ENCODE measurements at places on chromosomes 1 and 21.

- DNase-seq: no peak
These were observed 35.6 kb downstream of the MRPL39 start for GRCh38 chr21:25571726-25572121.

DNA sequence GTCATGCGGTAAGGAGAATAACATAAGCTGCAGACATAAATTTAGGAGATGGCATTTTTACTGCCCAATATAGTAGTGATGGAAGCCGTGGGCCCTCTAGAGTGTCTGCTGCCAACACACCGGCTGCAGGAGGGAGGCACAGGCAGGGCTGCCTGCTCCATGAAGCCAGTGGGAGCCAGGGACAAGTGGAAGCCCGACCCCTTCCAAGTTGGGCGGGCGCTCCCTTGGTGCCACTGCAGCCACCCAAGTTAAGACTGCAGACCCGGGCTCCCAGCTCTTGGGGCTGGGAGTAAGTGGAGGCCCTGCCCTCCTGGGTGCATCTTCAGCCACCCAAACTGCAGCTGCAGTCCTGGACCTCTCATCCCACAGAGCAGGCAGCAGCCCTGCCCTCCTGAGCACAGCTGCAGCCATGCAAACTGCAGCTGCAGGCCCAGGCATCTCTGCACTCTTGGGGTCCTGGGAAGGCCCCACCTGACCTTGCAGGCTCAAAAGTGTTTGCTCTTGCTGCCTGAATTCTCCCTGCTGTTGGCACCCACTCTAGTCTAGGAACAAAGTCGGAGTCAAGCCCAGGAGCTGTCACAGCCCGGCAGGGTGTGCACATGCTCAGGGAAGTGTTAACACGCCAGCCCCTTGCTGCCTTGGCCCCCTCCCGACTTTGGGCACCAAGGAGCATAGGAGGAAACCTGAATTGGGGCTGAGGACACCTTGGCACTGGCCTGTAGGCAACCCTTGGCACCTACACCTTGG lies 437.2 kb upstream of the PRMT6 start:
- DNase-seq: no peak

DNA sequence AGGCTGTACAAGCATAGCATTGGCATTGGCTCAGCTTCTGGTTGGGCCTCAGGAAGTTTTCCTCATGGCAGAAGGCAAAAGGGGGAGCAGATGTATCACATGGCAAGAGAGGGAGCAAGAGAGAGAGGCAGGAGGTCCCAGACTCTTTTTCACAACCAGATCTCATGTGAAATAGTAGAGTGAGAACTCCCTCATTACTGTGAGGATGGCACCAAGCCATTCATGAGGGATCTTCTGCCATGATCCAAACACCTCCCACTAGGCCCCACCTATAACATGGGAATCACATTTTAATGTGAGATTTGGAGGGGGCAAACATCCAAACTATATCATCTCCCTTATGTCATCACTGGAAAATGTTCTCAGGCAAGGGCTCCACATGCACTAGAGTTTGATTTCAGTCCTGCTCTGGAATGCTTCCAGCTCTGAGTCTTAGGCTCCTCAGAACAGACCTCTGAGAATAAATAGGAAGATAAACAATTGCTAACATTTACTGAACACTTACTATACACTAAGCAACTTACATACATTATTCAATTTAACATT lies 39.4 kb upstream of the VTCN1 start:
- no peak for DNase-seq

DNA sequence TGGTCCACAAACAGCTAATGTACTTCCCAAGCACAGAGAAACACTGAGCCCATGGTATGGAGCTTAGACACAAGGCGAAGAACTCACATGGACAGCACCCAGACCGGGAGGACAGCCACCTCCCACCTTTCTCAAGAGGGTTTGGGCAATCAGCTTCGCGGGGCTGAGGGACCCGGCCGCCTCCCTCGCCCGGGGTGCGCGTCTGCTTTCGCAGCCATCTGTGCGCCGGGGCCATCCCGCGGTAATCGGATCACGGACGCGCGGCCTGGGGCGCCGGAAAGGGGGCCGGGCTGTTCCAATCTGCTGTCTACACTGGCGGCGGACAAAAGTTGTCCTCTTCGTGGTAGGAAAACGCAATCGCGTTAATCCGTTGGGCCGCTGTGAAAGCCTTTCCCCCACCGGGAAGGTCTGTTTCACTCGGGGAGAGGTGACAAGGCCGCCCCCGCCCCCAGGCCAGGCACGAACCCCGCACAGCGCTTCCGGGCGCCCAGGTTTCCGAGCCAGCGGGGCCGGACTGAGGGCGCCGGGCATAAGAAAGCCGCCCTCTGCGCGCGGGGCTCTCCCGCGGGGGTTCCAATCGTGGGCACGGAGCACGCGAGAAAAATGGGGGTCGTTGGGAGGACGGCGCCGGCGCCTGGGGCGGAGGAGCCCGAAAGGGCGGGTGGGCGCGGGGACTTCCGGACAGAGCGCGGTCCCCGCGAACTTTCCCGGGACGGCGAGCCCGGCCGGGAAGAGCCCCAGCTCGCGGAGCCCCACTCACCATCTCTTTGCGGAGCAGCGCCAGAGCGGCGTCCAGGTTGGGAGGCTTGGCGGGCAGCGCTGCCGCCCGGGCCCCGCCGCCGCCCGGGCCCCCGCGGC lies 664 bp downstream of the FAM89A start:
- peak; percentile 22 for DNase-seq

GRCh38 chr1:177273141-177273540 lies 102.4 kb downstream of the BRINP2 start:
- no peak for DNase-seq

DNA sequence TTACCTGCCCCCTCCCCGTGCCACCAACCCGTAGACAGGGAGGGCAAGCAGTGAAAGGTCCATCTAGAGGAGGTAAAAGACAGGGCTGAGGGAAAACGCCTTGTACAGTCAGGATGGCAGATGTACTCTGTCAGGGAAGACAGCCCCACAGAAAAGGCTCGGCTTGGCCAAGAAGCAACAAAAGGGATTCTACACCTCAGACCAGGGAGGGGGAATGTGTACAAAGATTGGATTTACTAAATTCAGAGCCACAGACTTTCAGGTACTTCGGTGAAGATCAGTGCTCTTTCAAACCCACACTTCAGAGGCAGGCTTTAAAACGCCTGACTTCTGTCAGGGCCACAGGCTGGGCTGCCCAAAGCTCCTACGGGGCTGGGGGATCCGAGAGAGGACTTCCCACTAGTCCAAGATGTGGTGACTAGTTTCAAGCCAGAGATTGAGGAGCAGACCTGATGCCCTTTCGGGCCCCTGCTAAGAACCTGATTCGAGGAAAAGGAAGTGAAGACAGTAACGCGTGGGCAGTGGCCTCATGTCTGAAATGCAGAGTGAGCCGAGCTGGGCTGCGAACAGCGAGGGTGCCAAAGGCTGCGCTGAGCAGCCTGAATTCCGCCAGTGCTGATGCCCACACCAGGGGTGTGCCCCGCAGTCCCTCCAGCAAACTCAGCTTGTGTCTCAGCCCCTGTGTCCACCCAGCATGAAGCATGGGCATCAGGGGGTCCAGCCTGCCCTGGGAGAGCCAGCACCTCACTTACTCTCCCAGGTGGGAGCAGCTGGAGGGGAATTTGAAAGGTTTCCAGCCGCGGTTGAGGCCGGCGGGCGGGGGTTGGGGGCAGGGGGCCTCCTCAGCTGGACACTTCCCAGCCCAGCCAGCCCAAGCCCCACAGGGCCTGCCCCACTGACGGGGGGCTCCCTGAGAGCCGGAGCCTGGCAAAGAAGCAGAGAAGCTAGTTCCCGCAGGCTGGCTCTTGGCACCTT lies 36.2 kb downstream of the KIAA1614 start:
- DNase-seq: no peak

DNA sequence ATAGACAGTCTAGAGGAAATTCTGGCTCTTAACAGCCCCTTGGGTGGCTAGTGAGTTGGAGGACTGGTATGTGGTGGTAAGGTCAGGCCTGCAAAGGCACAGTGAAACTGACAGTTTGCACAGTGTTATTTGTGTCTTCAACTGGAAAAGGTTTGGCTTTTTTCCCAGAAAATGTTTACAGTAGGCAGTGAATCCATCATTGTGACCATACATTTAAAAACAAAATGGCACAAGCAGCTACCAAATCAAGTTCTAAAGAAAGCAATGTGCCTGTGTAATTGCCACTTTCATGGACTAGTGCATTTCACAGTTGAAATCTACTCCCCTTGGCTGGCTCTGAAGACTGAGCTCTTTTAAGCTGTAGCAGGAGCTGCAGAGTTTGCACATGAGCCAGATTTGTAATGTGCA lies 24.8 kb downstream of the ATPAF1 start:
- DNase-seq: no peak

GRCh38 chr1:49597436-49597835 lies 426.3 kb downstream of the AGBL4 start:
- DNase-seq: no peak

- no peak for DNase-seq
These were observed 82.6 kb downstream of the IARS2 start for GRCh38 chr1:220176540-220176939.

- no peak for DNase-seq
These were observed 93.9 kb upstream of the ADGRL4 start for GRCh38 chr1:79100385-79100784.

- DNase-seq: no peak
These were observed 25.9 kb downstream of the ITSN1 start for GRCh38 chr21:33668180-33668579.

GRCh38 chr1:21620496-21620895 lies 48.7 kb downstream of the RAP1GAP start:
- no peak for DNase-seq

DNA sequence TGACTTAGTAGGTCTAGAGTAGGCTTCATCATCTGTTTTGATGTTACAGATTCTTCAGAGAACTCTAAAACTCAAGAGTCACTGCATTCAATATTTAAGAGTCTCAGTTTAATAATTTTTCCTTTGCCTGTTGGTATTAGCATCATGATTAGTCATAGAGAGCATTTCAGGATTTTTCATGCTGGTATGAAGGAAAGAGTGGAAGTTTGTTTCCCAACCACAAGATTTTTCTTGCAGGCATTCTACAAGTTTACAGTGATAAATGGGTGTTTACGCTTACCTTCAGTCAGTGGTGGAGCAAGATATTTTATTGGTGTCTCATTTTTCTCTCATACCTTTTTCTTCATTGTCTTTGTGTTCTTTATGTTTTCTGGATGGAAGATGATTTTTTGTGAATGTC lies 58.4 kb upstream of the MYOCOS start:
- no peak for DNase-seq

DNA sequence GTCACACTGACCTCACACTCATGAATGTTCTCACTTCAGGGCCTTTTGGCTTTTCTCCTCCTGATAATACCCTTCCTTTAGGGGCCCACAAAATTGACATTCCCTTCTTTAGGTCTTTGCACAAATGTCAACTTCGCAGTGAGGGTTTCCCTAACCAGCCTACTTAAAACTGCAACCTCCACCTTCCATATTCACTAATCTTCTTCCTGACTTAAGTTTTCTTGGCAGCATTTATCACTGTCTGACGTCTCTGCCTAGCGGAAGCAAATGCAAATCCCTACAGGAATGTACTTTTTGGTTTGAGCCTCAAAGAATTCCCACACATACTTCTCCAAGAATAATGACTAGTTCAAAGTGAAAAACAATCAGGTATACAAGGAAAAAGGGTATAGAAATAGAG lies 32.8 kb downstream of the INTS7 start:
- no peak for DNase-seq

- DNase-seq: no peak
These were observed 112.9 kb downstream of the PCNX2 start for GRCh38 chr1:233182587-233182986.

DNA sequence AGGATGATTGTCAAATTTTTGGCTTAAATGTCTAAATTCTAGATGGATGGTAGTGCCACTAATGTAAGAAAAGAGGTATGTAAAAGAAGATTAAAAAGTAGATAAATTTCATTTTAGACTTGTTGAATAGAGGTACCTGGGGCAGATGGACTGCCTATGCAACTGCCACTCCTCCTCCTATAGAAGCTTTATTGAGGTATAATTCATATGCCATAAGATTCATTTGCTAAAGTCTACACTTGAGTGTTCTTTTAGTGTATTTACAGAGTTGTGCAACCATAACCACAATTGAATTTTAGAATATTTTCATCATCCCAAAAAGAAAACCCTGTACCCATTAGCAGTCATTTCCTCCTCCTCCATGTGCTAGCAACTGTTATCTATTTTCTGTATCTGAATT lies 70.6 kb downstream of the FNBP1L start:
- DNase-seq: no peak

DNA sequence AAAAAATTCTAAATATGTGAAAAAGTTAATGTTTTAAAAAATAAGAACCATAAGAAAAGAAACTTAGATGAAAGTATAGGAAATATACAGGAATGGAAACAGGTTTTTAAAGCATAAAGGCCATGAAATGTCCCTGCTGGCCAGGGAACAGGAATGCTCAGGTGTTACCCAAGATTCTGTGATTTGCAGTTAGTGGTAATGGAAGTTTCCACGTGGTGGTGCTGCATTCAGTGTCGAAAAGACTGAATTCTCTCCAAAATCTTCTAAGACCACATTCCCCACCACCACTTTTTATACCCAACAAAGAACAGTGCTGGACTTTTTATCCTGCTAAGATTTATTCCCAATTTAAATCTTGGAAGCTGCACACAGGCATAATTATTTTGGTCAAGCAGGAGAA lies 126.2 kb downstream of the PRRX1 start:
- no peak for DNase-seq

DNA sequence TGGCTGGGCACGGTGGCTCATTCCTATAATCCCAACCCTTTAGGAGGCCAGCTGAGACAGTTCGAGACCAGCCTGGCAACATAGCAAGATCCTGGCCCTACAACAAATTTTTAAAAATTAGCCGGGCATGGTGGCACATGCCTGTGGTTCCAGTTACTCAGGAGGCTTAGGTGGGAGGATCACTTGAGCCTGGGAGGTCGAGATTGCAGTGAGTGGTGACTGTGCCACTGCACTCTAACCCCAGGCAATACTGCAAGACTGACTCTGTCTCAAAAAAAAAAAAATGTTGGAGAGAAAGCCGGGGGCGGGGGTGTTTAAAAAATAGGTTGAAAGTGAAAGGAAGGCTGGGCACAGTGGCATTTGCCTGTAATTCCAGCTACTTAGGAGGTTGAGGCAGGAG lies 16.5 kb downstream of the CLDN19 start:
- DNase-seq: no peak

- DNase-seq: no peak
These were observed 14.1 kb downstream of the WDR47 start for GRCh38 chr1:109027841-109028240.

DNA sequence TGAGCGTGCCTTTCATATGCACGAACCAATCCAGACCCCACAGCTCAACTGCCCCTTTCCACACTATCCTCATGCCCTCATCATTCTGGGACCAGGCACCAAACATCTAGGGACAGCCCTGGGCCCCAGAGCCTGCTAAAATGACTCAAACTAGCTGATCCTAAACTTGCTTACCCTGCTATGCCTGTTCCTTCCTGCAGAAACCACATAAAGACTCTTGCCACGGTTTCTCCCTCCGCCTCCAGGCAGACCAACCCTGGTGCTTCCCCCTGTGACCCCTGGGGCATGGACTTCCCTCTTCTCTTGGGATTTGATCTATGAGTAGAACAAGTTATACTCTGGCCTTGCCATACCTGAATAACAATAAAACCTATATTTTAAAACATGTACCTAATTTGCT lies 138.0 kb upstream of the CD34 start:
- no peak for DNase-seq

GRCh38 chr1:16168622-16169360 lies 12.9 kb upstream of the EPHA2 start:
- DNase-seq: no peak

GRCh38 chr1:91609551-91609950 lies 108.9 kb downstream of the CDC7 start:
- DNase-seq: no peak
